ENCODE measurements at places on chromosomes 7 and 10.

DNA sequence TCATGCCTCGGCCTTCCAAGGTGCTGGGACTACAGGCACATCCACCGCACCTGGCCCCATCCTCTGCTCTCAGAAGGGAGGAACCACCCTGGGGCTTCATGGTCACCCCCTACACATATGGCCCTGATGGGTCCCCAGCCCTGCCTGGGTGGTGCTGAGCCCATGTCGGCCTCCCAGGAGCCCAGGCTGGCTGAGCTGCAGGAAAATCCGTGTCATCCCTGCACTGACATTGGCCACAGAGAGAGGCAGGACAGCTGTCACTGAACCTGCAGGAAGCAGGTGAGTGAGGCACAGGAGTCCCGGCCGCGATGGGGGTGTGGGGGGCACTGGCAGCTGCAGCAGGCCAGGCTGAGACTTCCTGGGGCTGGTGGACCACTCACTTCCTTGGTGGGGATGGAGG is 8.0 kb downstream of the GRIFIN start:
- DNase-seq = no peak

DNA sequence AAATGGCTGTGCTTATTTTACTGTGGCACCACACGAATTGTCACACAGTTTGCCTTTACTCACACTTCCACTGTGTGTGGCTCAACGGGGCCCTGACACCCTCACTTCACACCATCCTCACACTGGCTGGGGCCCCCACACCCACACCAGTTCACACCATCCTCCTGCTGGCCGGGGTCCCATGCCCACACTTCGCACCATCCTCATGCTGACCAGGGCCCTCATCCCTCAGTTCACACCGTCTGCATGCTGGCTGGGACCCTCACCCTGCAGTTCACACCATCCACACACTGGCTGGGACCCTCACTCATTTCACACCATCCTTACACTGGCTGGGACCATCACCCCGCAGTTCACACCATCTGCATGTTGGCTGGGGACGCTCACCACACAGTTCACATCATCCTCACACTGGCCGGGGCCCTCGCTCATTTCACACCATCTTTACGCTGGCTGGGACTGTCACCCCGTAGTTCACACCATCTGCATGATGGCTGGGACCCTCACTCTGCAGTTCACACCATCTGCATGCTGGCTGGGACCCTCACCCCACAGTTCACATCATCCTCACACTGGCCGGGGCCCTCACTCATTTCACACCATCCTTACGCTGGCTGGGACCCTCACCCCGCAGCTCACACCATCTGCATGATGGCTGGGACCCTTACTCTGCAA is 36.0 kb downstream of the BRI3 start:
- no peak for DNase-seq

- DNase-seq = no peak
These were observed 21.2 kb upstream of the MYO3A start for GRCh38 chr10:25912866-25913265.

- DNase-seq = no peak
These were observed 71.0 kb upstream of the GTF2I start for GRCh38 chr7:74586258-74587175.

GRCh38 chr10:133269367-133269766 is 7.3 kb downstream of the ADAM8 start:
- DNase-seq = no peak

DNA sequence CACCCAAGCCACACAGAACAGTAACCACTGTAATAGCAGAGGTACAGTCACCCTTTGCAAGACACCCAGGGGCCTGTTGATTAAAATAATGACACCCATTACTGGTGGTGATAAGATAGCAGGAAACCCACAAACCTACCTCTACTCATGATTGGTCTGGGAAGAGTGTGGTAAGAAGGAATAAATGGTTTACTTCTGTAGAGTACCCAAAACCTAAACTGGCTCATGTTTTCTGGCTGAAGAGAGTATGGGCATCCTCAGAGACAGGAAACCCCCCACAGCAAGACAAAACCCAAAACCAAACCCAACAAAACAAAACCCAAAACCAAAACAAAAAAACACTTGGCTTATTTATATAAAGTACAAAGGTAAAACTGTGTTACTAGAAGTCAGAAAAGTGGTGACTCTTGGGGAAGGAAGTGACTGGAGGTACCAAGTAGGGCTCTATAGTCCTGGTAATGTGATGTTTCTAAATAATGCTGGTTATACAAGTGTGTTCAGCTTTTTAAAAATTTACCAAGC is 15.5 kb upstream of the DNAJB12 start:
- no peak for DNase-seq

DNA sequence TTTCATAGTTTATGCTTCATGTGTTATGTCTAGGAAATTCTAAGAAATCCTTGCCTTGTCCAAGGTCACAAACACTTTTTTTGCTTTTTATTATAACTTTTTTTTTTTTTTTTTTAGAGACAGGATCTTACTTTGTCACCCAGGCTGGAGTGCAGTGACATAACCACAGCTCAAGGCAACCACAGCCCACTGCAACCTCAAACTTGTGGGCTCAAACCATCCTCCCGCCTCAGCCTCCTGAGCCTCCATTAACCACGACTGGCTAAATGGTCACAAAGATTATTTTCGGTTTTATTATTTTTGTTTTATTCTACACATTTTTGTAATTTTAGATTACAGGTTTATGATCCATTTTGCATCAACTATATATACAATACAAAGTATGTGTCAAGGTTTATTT is 7.1 kb upstream of the FAM204A start:
- no peak for DNase-seq

- no peak for DNase-seq
These were observed 123.9 kb downstream of the DOCK4 start for GRCh38 chr7:112082306-112082705.

- no peak for DNase-seq
These were observed 22.6 kb downstream of the WNT8B start for GRCh38 chr10:100485366-100485765.

DNA sequence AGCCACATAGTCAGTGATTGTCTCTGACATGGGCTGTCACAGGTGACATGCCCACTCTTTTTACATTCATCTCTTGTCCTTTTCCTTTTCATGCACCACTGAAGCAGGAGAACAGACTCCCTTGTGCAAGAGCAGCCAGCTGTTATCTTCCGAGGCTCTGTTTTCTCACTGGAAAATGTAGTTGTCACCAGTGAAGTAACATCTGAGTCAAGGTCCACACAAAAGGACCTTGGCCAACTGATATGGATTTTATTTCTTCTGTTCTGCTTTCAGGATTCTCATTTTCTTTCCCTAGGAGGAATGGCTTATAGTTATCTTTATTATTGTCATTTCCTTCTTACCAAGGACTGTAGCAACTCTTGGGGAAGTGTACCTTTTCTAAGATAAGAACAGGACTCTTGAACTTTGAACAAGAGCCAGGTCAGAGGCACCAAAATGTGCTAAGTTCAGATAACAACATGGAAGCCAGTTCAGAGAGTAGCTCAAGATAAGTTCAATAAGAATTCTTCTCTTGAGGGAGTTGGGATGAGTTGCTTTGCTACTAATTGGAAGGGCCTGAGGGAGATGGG is 22.7 kb downstream of the AVPI1 start:
- DNase-seq = no peak

DNA sequence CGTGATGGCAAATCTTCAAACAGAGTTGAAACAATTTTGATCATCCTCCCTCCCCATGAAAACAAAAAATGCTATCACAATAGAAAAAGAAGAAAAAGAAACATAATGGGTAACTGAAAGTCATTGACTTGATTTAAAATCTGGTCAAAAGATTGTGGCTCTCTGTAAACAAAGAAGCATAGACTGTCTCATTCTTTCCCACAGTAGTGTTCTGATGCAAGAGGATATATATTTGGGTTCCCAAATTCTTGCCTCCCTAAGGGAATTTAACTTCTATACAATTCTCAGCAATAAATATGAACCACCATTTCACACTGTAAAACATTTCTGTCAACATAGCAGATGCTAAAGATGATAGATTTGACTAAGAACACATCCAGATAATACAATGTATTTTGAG is 32.8 kb upstream of the MEOX2 start:
- no peak for DNase-seq

- no peak for DNase-seq
These were observed 54.5 kb downstream of the COA1 start for GRCh38 chr7:43674559-43675436.

DNA sequence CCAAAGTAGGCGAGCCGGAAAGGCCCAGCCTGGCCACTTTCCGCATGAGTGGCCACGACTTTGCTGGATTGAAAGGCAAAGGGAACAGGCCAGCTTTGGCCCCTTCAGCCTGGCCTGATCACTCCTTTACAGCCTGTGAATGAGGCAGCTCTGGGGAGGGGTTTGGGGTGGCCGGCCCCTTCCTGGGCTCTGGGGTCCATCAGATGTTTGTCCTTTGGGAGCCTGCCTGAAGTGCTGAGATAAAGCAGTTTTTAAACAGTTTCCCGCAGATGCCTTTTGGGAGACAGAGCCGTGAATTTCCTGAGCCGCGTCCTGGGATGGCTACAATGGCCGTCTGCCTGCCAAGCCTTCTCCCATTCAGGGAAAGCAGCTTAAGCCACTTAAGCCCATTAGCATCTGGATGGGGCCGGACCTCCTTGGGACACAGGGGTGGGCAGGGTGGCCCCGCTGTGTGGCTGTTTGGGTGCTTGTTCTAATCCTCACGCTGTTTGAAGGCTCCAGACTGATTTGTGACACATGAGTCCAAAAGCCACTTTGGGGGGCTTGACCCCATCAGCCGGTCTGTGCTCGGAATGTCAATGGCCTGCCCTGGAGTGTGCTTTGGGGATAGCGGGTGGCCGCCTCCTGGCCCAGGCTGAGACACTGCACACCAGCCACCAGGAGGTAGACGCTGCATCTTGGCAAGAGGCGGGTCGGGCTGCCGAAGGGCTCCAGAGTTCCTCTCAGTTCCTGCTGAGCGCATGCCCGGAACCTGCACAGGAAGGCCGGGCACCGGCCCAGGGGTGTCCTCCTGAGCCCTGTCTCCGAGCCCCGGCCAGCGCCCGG is 38.9 kb downstream of the NKX6-2 start:
- no peak for DNase-seq

GRCh38 chr7:86958380-86958779 is 101.1 kb downstream of the ELAPOR2 start:
- no peak for DNase-seq

- no peak for DNase-seq
These were observed 545.1 kb downstream of the AUTS2 start for GRCh38 chr7:70143075-70144044.

DNA sequence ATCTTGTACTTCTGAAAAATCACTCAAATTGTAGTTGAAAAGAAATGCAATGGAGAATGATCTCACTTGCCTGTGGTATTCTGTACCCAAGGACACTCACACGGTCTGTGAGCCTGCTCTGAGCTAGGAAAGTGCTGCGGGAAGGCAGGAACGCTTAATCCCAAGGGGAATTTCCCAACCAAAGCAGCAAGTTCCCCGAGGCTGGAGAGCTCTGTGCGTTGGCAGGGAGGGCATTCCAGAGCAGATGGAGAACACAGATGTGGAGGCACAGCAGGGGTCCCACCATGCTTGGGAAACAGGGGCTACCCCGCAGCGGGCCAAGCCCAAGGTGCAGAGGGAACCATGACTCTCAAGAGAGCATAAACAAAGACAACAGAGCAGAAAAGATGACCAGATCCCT is 13.6 kb downstream of the SVIL start:
- DNase-seq = no peak

DNA sequence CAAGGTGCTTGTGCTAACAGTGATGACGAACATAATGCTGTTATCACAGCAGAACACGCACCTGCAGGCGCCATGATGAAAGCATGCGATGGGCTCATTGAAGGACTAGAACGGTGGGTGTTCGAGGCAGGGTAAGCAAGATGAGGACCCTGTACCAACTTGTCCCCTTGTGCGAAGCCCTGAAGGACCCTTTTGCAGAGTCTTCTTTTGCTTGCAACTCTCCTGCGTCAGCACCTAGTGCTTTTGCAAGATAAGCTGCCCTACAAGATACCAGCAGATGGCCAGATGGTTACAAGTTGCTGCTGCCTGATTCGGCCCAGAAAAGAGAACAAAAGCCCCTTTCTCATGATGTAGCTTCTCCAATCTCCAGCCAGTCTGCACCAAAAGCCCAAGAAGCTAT is 4.2 kb upstream of the IL15RA start:
- no peak for DNase-seq

GRCh38 chr7:132226046-132226956 is 350.0 kb downstream of the PLXNA4 start:
- DNase-seq = no peak

DNA sequence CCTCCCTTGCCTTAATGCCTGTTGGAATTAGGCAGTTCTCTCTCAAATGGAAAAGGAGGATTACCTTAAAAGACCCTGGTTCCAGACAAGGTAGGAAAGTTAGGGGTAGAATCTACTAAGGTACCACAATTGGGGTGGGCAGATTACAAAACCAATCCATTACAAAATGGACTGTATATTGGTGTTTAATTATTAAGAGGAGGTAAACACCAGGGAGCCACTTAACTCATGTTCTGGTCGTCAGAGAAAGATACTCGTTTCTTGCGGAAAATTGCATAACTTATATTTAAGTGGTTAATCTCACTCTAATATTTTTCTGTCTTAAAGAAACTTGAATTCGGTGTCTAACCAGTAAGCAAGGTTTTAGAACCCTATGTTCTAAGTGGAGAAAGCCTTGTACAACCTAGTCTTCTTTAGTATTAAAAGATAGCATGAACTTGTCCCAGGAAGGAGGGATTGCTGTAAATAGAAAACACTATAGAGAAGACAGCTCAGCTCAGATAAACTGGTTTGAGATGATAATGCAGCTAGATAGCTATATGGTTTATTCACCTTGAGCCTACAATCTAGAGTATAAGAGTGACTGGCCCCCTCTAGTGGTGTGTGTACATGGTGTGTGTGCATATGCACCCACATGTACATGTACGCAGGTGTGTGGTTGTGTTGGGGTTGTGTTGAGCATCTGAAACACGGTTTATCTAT is 58.0 kb upstream of the STRIP2 start:
- peak; percentile 2 for DNase-seq

- DNase-seq = no peak
These were observed 1.3 kb downstream of the TMEM168 start for GRCh38 chr7:112788778-112789343.

DNA sequence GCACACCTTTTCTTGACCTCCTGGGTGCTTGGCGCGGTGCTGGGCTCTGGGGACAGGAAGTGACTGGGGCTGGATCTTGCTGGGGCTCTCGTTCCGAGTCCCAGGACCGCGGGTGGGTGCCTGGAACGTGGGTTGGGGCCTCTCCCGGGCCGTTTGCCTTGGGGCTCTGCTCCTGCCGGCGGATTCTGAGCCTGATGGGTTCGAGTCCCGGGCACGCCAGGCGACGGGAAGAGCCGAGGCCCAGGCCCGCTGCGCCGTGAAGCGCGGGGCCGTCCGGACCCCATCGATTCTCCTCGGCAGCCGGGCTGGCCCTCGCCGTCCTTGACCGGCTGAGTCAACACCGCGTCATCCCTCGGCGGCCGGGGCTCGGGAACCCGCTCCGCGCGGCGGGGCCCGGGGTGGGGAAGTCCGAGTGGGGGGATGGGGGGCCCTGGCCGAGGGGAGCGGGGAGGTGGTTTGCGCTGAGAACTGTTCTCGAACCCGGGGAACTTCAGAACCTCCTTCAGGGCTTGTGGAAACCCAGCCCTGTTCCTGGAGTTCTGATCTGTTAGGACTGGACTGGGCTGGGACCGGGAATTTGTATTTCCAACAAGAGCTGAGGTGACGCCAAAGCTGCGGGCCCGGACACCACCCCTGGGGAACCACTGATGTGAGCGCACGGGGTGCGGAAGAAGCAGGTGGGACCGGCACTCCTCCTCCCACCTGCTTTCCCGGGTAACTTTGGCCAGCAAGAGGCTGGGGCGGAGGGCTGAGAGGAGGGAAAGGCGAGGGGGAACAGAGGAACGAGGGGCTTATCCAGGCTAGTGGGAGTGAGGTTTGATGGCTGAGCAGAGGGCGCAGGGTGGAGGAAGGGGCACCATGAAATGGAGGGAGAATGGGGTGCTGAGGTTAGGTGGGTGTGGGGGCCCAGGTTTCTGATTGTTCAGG is 6.2 kb downstream of the HHEX start:
- DNase-seq = no peak

Data from activated CD4-positive, CD25-positive, alpha-beta regulatory T cell (primary cell).